ENCODE measurements at places on chromosomes 13 and 19.

DNA sequence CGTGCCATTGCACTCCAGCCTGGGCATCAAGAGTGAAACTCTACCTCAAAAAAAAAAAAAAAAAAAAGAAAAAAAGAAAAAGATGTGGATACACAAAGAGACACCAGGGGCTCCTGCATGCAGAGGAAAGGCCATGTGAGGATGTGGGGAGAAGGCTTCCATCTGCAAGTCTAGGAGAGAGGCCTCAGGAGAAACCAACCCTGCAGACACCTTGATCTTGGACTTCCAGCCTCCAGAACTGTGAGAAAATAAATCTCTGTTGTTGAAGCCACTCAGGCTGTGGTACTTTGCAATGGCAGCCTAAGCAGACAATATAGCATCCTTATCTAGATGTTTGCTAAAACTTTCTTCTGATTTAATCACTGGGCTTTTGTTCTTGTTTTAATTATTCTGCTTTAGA is 50.3 kb downstream of the POLR1D start:
- no peak for DNase-seq

DNA sequence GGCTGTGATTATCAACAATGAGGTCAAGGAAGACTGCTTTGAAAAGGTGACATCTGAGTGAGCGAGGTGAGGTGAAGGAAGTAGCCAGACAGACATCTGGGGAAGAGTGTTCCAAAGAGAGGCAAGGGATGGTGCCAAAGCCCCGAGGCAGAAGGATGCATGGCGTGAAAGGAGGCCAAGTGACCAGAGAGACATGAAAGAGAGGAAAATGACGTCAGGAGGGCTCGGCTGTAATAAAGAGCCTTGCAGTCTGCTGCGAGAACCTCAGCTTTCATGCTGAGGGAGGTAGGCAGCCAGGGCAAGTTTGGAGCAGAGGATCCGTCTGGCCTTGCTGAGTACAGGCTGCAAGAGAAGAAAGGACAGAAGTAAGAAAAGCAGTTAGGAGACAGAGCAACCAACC is 50.8 kb downstream of the FOXO1 start:
- DNase-seq, result no peak

DNA sequence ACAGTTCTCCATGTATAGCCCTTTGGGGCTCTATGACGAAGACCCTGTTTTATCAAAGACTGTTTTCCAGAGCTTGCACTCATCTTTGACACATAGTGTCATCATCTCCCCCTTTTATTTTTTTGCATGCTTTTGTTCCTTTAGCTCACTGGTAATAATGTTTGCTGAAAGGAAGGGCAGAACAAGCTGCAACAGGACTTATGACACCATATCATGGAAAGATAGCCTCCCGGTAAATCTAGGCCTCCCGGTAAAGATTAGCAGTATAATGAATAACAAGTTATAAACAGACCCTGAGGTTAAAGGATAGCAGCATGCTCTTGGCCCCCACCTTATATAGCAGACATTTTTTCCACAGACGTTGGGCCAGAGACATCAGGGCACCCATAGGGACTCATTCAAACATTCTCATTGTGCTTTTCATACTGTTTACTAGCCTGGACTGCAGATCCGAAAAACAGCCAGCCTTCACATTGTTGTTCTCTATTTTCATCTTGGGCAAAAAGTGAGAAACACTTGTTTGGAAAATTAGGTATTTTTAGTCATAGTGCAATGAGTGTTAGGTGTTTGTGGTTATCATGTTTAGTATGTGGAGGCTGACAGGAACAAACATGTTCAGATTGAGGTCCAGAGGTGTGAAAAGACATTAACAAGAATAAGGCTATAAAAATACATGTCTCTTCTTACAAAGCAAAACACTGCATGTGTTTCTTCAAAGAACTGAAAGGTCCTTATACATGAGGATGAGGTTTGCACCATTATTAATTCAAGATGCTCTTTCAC is 136.9 kb upstream of the SPRY2 start:
- DNase-seq, result no peak

DNA sequence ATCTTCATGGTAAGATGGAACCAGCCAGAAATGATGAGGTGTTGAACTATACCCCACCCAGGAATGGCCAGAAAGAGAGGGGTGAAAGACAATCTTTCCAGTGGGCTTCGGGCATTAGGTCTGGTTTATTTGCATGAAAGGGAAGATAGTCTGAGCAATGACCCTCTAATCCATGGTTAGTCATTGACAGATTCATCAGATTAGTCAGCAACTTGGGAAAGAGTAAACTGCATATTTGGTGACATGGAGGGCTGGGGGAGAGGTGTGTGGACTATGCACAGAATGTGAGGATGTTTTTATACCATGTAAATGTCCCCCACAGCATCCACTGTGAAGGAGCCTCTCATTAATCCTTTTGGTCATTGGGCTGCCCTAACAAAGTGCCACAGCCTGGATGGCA is 30.1 kb upstream of the USP12 start:
- no peak for DNase-seq

DNA sequence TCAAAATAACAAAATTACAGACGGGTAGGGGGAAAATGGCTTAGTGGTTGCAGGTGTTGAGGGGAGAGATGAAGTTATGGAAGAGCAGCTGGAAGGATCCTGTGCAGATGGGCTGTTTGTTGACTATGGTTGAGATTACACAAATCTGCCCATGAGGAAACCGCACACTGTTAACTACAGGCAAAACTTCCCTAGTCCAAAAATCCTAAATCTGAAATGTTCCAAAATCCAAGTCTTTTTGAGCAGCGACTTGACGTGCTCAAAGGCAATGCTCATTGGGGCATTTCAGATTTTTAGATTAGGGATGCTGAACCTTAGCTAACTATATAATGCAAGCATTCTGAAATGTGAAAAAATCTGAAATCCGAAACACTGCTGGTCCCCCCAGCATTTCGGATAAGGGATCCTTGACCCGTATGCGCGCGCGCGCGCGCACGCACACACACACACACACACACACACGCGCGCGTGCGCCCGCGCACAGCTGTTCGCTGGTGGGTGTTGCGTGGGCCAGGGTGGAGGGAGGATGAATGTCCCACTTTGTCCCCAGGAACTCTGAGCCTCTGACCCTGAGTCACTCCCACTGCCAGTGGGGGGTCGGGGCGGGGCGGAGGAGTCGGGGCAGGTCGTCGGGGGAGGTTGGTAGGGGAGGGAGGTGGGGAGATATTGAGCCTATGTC is 6.8 kb downstream of the F2RL3 start:
- DNase-seq, result no peak

DNA sequence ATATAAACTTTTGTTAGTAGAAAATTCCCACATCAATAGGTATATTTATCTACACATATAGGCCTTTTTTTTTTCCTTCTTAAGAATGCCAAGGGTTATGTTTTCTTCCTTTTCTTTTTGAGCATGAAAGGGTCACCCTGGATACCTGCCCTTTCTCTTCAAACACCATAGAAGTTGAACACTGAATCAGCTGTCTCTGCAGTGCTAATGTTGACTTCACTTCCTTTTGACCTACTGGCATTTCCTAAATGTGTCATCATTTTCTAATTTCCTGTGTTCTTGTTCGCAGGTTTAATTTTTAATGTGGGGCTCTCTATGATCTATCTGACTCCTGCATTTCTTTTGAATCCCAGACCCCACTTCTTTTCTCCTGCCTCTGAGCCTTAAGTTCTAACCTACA is 532.0 kb downstream of the GPC6 start:
- DNase-seq, result no peak

GRCh38 chr13:45674908-45675307 is 27.2 kb upstream of the CBY2 start:
- no peak for DNase-seq

DNA sequence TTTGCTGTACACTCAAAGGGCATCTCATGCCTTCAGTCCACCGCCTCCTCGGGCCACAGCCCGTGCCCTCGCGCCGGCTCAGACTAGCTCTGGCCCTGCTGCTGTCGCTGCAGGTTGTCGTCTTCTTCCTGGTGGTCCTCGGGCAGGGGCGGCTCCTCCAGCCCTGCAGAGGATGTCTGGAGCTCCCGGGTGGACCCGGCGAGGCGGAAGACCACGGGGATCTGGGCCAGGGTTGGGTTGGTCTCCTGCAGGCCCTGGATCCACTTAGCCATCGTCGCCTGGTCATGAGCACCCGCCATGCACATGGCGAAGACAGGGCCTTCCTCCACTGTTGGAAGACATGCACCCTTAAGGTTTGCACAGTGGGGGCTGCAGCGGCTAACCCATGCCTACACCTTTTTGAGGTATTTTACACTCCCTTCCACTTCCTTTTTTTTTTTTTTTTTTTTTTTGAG is 489 bp upstream of the ZNF653 start:
- DNase-seq, result no peak

DNA sequence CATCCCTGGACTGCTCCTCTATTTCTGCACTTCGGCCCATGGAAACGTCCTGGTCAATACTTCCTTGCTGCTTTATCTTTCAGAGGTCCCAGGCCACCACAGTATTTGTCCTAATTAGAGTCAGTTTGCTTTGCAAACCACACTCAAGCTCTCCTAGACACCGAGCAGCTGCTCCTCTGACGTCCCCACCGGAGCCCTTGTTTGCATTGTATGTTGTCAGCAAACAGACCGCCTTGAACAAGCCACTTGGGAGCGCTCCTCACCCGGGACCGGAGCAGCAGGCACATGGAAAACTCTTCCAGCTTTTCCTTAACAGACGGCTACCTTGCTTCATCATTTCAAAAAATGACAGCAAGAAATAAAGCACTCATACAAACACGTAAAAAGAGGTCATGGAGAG is 51.5 kb upstream of the GTF3A start:
- no peak for DNase-seq

DNA sequence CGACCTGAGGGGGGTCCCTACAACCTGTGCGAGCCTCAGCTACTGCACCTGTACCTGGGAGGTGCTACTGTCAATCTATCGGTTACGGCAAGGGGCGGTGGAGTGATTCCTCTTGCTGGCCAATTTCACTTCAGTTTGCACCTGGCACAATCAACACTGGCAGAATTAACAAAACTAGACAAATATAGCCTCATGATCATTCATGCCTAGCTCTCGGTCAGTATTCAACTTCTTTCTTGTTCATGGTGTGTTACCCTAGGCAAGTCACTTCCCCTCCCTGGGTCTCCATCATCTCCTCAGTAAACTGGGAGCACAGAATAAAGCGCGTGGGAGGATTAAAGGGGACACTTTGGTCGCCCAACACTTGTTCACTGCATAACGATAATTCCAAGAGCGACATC is 618 bp downstream of the HAUS8 start:
- no peak for DNase-seq

GRCh38 chr13:77016888-77017623 is 9.9 kb downstream of the FBXL3 start:
- DNase-seq, result no peak

DNA sequence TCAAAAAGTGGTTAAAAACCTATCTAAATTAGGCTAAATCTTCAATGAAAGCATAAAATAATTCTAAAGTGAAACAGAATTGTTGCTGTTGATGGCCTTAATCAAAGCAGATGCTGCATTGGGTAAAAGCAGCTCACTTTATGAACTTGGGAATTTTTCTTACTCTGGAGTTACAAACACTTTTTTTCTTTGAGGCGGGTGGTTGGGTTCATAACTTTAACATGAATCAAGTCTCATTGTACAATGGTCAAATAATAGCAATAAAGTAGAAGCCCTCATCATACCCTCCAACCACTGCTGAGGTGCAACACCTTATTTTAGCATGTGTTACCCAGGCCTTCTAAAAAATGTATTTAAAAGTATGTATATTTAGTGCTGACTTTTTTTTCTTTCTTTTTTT is 29.1 kb downstream of the NUP58 start:
- DNase-seq, result no peak

GRCh38 chr13:86298725-86299124 is 499.5 kb upstream of the SLITRK6 start:
- no peak for DNase-seq

- DNase-seq, result no peak
These were observed 15.4 kb downstream of the TLE5 start for GRCh38 chr19:3046698-3047495.

DNA sequence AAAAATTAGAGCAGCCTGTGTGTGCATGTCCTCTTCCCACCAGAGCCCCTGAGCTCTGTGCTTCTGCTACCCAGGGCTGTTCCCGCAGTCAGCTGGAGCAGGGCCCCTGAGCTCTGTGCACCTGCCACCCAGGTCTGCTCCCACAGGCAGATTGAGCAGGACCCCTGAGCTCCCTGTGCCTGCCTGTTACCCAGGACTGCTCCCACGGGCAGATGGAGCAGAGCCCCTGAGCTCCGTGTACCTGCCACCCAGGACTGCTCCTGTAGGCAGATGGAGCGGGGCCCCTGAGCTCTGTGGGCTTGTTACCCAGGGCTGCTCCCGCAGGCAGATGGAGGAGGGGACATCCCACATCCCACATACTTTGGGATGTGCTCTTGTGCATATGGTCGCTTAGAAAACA is 186.8 kb upstream of the SOX1 start:
- DNase-seq, result no peak

DNA sequence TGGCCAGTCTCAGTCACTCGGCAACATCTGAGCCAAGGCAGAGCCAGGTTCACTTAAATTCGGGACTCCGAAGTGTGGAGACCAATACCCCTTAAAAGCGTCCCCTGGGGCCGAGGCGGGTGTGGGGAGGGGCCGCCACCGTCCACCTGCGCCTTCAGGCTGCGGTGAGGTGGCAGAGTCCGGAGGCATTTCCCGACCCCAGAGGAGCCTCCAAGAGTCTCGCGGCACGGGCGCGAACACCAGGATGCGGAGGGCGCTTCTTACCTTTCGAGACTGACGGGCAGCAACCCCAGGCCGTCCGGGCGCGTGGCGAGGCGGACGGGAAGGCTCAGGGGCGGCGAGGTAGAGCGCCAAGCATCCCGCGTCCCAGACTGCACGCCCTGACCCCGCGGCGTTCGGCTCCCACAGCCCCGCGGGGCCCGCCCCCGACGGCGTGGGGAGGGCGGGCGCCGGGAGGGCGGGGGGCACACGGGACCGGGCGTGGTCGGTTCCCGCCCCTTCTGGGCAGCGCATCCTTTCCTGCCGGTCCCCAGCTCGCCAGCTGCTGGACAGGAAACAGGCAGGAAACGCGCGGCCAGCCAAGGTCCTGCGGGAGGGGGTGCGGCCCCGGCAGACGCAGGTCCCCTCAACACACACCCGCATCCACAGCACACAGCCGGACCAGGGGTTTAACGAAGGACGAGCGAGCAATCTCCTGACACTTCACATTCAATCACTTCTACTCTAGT is at the start of gene THSD1:
Gene THSD1, minus strand, starts transcription at position 406 of the 728 bp plus-strand sequence. CDS start 3,572 bp downstream, outside the sequence.
- no peak for DNase-seq

DNA sequence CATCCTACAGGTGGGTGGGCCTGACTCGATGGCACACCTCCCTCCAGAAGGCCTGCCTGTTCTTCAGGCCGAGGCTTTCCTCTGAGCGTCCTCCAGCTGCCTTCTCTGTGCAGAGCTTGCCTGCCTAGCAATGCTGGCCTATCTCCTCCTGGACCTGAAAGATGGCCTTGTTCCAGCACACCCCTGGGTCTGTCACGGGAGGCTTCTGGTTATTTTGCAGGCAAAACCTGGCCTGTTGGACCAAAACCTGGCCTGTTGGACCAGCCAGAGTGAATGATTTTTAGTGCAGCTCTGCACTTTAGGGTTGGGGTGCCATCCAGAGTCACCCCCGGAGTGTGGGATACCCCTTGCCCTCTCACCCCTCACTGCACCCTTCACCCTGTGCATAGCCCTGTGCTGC is 128.4 kb downstream of the KATNAL1 start:
- DNase-seq, result no peak
